ENCODE measurements at places on chromosomes 13 and 19.
A peak's percentile ranks its signal among the peaks of the same experiment; 100 is the strongest.

DNA sequence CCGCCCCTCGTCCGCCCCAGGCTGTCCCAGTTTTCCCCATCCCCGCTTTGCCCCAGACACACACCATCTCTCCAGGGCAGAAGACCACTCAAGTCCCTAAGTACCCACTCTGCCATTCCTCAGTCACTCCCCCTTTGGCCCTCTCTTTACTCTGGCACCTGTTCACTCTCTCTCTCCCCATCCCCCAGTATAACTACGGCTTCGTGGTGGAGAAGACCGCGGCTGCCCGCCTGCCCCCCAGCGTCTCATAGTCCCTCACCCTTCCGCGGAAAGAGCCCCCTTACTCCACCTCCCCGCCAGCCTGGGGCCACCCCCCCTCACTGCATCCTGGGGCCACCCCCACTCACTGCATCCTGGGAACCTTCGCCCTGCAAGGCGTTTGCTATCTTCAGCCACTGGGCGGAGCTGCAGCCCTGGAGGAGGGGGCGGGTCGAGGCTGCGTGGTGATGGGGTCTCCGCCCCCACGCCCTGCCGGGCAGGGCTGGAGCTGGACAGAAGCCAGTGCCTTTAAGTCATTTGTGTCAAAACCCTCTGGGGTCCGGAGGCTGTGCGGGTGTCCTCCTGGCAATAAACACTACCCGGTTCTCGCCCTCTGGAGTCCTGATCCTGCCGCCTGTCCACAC lies 5.0 kb downstream of the MVB12A start:
- DNase-seq: no peak

DNA sequence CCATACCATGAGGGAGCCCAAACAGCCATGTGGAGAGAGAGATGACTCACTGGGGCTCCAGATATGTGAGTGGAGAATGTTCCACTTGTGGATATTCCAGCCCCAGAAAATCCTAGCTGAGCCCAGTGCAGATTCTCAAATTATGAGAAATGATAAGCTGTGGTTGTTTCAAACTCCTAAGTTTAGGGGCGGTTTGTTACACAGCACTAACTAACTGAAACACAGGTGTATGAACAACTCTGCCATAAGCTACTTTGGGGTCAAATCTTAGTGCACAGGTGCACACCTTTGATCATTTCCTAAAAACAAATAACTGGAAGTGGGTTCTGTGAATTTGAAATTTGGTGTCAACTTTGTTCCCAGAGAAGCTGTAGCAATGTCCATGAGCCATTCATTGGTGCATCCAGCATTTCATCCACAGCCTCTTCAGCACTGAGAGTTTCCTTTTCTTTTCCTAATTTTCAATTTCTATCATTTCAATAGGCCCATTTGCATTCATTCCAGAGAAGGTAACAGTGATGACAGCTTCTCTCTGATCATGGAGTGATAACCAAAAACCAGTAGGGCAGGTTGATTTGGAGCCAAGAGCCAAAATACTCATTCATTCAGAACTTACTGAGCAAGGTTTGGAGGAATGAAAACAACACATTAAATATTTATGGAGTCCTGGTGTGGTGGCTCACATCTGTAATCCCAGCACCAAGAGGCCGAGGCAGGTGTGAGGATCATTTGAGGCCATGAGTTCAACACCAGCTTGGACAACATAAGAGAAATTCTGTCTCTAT lies 8.8 kb upstream of the CLPP start:
- DNase-seq: no peak

DNA sequence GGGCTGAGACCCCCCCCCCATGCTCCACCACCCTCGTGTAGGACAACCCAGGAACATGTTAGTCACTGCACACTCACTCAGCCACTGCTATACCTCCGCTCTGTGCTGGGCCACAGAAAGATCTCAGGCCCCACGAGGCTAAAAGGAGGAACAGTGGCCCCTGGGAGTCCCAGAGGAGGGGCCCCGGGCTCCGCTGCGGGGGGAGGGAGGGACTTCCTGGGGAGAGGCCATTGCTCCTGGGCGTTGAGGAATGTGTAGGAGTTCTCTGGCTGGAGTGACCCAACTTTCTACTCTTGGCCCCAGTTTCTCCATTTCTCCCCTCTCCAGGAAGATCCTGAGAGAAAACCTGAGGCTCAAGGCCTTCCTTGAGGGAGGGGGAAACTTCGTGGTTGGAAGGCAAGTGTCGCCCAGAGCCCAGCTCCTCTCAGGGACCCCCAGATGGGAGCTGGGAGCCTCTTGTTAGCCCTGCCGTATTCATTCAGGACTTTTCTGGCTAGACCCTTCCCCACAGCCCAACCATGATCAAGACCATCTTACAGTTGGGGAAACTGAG lies 13.6 kb downstream of the ONECUT3 start:
- no peak for DNase-seq

DNA sequence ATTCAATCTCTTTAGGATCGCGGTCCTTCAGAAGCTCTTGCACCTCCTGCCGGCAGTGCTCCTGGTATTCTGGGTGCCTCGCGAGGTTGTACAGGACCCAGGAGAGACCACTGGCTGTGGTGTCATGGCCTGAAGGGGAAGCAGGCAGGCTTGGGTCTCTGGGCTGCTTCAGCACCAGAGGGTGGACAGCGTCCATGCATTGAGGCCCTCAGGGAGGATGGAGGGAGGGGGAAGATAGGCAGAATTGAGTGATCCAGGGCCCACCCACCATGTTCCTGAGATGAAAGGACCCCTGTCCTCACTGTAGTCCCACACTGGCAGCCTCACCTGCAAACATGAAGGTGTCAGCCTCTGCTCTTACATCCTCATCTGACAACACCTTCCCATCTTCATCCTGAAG lies 17.9 kb upstream of the OR10H5 start:
- DNase-seq: no peak

DNA sequence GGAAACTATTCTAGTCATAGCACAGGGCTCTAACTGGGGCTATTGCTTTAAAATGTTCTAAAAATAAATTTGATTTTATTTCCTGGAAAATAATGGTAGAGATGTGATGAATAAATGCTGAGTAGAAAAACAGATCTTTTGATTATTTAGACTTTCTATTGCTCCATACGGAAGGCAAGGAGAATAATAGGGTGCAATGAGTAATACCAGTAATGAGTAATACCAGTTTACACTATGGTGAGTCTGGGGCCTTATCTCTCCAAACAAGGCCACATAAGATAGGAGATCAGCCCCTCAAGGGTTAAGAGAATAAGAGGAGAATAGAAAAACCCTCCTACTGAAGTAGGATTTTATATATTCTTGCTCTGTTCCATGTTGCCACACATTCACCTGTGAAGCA lies 390.4 kb downstream of the KLF5 start:
- DNase-seq: no peak

DNA sequence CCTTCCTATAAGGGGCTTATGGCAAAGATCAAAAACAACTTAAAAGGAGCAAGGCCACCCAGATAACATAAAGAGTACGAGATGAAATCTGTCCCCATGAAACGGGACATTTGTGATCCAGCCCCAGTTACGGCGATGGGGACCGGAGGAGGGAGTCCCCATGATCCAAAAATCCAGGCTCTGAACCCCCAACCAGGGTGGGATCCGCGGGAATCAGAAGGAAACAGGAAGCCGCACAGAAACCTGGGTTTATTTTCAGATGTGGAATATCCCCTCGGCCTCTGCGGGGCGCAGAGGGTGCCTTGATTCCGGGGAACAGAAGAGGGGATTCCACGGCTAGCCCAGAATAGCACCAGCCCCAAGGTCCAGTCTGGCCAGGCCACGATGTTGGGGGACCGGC lies 5.0 kb downstream of the PTPRS start:
- no peak for DNase-seq

DNA sequence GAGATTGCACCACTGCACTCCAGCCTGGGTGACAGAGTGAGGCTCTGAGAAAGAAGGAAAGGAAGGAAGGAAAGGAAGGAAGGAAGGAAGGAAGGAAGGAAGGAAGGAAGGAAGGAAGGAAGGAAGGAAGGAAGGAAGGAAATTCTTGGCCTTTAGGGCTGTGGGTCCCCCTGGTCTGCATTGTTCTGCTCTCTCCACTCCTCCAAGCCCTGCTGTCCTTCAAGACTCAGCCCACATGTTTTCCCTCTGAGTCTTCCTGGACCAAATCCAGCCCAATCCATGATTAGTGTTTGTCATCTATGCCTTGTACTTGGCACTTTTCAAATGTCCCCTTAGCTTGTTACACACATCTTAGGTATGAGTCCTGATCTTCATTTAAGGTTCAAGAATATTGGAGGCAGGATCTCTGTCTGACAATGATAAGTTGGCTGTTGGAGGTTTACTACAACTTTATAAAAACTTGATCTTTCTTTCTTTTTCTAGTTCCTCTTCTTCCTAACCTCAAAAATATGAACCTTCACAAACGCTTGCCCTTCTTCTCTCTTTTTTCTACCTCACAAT lies 48.8 kb upstream of the INTS6 start:
- no peak for DNase-seq

- DNase-seq: peak; percentile 81
Measured at GRCh38 chr19:6737873-6738786, 750 bp upstream of the GPR108 start.

GRCh38 chr19:41612483-41612882 lies 14.4 kb downstream of the CEACAM4 start:
- no peak for DNase-seq

- DNase-seq: no peak
Measured at GRCh38 chr13:59111751-59112171, 1052.0 kb downstream of the DIAPH3 start.

GRCh38 chr13:108561149-108561548 lies 68.3 kb upstream of the MYO16 start:
- peak; percentile 75 for DNase-seq

GRCh38 chr19:54114340-54115108 lies 933 bp downstream of the TFPT start:
- no peak for DNase-seq

GRCh38 chr13:54347531-54347930 lies 1318.9 kb downstream of the OLFM4 start:
- no peak for DNase-seq

- DNase-seq: no peak
Measured at GRCh38 chr19:11159598-11160439, 4.2 kb upstream of the SPC24 start.

DNA sequence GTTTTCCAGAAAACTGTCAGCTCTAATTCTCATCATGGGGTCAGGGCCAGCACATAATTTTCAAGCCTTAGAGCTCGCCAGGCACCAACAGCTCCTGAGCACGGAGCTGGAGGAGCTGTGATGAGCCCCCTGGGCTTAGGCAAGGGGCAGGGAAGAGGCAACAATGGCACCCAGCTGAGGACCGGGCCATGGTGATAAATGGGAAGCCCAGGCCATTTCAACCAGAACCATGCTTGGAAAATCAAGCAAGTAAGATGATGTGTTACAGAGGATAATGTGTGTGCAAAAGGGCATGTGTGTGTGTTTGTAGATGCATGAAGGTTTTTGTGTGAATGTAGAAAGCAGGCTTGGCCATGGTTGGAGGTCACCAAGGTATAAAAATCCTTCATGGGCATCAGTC lies 66.8 kb upstream of the UBAC2 start:
- no peak for DNase-seq

DNA sequence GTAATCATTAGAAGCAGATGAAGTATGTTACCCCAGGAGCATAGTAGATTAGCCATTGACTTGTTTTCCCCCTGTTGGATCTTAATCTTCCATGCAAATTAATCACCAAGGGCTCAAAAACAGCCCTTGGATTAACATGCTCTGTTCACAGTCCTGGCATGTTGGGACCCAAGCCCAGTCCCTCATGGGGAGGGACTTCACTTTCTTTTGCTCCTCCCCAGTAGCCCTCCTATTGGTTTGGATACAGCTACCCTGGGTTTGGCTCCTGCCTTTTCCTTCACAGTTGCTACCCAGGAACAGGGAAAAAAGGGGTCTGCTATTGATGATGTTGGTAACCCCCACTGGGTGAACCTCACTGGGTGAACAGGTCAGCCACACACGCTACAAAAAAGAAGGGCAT lies 16.9 kb upstream of the PARP4 start:
- DNase-seq: no peak

DNA sequence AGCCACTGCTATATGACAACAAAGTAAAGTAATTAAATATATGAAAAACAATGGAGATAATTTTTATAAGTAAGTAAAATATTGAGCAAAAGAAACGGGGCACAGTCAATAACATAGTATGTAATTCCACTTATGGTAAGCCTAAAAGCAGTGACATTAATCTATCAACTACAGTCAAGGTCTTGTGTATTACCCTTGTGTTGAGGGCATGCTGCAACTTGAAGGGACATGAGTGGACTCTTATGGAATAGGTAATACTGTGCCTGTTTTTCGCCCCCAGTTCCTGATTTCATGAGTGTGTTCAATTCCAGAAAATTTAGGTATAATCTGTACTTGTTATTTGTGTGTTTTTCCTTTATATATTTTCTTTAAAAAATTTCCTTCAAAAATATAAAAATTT lies 201.3 kb upstream of the SLITRK6 start:
- peak; percentile 6 for DNase-seq

DNA sequence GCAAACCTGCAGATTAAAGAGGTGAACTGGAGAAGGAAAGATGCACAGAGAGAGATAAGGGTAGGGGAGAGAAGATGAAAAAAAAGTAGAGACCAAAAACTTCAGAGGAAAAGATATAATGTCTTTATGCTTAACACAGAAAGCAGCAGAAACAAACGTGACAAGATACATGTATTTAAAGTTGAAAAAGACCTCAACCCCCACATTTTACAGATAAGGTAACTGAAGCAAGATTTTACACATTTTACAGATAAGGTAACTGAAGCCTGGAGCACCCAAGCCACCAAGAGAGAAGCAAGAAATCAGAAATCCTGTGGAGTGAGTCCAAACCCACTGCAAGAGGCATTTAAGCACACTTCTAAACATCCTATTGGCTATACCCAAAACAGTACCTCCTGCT lies 185.3 kb downstream of the TBC1D4 start:
- DNase-seq: no peak

DNA sequence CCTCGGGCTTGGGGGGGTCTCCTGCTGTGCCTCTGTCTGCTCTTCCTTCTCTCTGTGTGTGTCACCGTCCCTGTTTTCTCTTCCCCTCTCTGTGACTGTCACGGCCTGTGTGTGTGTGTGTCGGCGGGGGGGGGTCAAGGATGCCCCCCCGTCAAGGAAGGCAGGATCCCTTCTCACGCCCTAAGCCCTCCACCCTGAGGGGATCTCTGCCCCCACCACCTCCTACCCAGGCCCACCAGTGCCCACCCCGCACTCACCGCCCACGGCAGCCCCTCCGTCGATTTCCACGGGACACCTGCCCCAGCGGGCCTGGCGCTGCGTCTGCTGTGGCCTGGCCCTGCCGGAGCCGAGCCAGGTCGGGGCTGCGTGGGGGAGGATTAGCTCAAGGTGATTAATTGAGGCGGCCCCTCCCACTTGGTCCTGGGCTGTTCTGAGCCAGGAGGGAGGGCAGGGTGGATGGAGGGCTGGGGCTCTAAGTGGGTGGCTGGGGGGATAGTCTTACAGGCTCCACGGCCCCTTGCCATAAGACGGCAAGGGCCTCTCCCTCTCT lies at the start of gene RAX2:
TSS of gene RAX2 (minus strand) at position 323 of the 550 bp plus-strand sequence. CDS start 486 bp downstream, outside the sequence.
- DNase-seq: no peak

- DNase-seq: peak; percentile 88
Measured at GRCh38 chr19:48330012-48330681, 4.8 kb downstream of the EMP3 start.

Measured in NCI-H345 (cell line).